Activated naive CD4-positive, alpha-beta T cell treated with anti-CD3 and anti-CD28 coated beads for 36 hours (primary cell): ENCODE measurements at places on chromosomes 16 and 17. TPM values are rescaled to one million over a fixed set of nuclear protein-coding genes. Genes with fewer than 3 reads are reported as not detected.

MPV17L gene
- not detected for total RNA-seq

AOC2 gene
- 2.6 TPM for total RNA-seq

ARHGAP44 gene
- total RNA-seq, result 0.12 TPM

CIAO3 gene
- 34.3 TPM for total RNA-seq

TMEM238L gene
- total RNA-seq, result not detected

NOG gene
- total RNA-seq, result 2.6 TPM

DNA sequence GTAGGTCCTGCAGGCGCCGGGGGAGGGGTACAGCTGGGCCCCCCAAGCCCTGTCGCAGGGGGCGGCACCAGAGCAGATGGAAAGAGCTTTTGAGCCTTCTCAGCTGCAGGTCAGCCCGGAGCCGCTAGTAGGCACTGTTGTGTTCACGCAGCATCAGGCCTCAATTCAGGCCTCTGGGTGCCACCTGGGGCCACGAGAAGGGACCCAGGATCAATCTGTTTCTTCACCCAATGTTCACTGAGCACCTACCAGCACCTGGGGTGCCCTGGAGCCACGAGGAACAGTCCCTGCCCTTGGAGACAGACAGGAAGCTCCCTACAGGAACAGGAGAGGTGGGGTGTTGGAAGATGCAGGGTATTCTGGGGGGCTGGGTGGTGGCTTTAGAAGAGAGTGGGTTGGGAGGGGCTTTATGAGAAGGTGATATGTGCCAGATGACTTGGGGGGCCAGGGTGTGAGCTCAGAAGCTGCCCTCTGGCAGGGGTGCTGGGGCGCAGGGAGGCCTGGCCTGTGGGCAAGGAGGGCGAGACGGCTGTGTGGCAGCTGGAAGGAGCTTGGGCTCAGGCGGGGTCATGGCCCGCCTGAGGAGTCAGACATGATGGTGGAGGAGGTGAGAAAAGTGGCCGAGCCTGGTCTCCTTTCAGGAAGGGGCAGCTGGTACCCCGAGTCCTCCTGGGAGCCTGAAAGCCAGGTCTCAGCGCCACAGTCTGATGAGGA is 121.9 kb upstream of the GSE1 start:
- DNase-seq, result peak; percentile 56

- DNase-seq, result no peak
Observed at GRCh38 chr16:57025941-57026777, 36.8 kb downstream of the NLRC5 start.

- peak; percentile 54 for DNase-seq
Observed at GRCh38 chr16:70018254-70018653, 67.1 kb downstream of the CLEC18A start.

GRCh38 chr17:74006371-74006770 is 197.1 kb upstream of the RPL38 start:
- DNase-seq, result no peak

DNA sequence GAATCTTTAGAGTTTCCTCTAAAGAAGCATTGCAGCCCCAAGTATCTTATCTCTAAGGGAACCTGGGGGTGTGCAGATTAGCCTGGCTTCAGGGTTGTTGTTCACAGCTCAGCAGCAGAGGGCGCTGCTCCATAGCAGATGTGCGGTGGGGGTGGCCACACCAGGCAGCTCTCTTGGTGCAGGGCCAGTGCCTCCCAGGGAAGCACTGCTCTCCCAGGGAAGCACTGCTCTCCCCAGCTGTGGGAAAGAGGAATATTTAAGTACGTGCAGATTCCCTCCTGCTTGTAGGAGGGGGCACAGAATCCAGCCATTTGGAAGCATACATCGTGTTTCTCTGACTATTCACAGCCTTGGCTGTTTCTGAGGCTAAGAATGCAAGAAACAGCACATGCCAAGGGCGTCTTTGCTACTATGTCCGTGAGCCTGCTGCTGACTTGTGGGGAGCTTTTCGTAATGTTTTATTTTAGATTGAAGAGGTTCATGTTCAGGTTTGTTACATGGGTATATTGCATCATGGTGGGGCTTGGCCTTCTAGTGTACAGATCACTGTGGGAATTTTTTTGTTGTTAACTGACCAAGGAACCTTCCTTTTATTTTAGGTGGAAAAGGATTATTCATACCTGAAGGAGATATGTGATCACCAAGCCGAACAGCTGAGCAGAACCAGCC is 217.8 kb downstream of the SPECC1 start:
- DNase-seq, result peak; percentile 89

DNA sequence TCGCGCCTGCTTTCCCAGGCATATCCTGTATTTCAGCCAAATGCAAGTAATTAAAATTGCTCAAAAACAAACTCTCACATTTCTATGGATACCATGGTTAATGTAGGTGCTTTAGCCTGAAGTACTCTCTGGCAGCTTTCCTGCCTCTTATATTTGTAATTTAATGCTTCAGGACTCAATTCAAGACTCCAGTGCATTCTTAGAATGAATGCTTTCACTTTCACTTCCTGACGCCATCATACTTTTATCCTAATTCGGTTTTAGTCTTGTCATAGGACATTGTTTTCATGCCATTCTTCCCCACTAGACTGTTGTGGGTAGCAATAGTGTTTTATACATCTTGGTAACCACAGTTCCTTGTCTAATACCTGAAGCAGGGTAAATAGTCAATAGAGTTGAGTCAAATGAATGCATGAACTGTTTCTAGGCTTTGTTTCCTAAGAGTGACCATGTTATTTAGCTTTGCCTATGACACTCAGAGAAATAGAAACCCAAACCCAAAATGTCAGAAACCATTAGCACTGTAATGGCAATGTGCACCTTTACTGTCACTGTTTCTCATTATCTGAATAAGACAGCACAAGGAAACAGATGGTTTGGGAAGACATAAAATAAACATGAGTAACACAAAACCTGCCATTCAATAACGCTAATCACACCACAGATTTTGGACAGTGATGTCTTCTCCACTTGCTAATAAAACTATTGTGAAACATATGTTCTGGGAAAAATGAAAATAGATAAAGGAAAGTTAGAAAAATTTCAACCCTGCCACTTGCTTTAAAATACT is 705.5 kb downstream of the CDH11 start:
- DNase-seq, result no peak

DNA sequence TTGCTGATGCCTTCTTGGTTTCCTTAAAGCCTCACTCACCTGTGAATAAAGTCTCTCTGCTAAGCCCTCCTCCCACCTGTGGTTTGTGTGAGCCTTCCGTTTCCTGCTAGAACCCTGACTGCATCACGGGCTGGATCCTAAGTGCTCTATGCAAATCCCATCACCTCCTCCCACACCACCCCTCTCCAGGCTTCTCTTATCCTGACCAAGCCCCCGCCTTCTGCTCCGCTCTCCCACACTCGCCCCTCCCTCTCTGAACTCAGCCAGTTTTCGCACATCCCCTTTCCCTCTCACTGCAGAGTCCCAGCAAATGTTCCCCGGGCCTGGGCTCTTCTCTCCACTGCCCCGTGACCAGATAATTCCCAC is 51.8 kb downstream of the PIMREG start:
- DNase-seq, result peak; percentile 43

DNA sequence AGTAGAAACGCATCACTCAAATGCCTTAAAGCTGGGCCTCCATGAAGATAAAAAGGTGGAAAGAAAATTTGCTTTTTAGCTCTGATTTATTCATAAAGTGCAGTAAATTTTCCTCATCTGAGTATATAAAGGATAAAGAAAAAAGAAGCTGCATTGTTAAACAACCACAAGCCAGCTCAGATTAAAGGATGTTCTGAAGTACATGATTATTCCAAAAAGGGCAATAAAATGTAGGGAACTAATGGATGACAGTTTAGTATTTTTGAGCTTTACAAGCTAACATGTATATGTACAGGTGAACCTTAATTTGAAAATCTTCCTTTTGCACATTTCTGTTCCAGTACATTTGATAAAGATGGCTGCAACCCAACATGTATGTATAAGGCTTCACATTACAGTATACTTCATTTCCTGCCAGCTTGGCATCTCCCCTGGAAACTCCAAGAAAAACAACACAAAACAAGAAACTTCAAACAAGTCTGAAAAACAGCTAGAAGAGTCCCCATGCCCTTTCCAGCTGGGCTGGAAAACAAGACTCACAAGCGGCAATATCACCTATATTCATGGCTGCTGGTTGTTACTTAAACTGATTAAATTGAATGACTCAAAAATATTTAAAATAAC is 225.7 kb downstream of the CEP112 start:
- no peak for DNase-seq

DNA sequence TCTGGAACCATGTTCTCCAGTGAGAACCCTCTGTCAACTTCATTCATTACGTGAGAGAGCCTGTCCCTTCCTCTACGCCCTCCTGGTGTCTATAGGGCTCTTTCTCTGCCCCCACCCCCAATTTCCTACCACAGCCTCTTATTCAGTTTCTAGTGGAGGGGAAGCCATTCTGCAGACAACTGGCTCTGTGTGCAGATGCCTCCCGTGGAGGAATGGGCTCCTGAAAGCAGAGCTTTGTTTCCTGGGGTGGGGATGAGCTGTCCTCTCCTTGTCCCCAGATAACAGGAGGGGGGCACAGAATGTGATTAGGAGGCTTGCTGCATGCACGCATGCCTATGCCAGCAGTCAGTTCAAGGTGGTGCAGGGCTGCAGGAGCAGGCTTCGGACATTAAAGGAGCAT is 31.6 kb downstream of the MMP15 start:
- no peak for DNase-seq

DNA sequence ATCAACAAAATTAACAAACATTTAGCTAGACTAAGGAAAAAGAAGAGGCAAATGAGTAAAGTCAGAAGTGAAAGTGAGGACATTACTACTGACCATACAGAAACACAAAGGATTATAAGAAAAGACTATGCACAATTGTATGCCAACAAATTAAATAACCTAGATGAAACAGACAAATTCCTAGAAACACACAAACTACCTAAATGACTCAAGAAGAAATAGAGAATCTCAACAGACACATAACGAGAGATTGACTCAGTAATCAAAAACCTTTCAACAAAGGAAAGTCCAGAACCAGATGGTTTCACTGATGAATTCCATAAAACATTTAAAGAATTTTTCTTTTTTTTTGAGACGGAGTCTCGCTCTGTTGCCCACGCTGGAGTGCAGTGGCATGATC is 35.7 kb upstream of the MYLK3 start:
- no peak for DNase-seq

GRCh38 chr16:60563166-60563565 is 1473.1 kb downstream of the CDH8 start:
- no peak for DNase-seq

DNA sequence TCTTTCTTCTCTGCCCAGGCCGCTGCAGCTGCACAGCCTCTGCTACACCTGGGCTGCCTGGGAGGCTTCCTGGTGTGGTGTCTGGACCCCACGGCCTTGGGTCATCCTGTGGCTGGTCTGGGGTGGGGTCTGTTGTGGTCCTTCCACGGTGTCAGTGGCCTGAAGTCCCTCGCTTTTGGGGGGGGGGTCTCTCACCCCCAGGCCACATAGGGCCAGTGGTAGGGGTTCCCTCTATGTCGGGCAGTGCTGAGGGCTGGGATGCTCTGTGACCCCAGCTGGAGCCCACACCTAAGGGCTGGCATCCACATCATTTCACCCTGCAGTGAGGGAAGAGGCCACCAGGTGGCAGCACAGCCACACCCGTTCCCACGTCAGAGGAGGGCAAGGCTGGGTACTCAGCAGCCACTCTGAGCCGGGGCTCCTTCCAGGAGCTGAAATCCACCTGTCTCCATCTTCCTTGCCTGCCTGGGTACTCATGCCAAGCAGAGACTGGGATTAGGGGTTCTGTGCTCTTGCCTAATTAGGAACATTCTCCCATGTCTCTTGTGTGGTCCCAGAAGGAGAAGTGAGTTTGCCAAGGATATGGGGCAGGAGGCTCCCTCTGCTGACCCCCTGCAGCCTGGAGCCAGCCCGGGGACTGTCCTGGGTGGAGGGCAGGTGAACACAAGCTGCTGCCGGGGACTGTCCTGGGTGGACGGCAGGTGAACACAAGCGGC is 13.0 kb downstream of the ENGASE start:
- DNase-seq, result peak; percentile 84

GRCh38 chr17:42685831-42686230 is 3.5 kb downstream of the CNTNAP1 start:
- DNase-seq, result no peak

- no peak for DNase-seq
Observed at GRCh38 chr17:57142925-57143324, 57.9 kb downstream of the AKAP1 start.

- no peak for DNase-seq
Observed at GRCh38 chr17:20123209-20123608, 114.0 kb downstream of the SPECC1 start.

- peak; percentile 56 for DNase-seq
Observed at GRCh38 chr16:88561485-88562359, 8.5 kb upstream of the ZC3H18 start.

DNA sequence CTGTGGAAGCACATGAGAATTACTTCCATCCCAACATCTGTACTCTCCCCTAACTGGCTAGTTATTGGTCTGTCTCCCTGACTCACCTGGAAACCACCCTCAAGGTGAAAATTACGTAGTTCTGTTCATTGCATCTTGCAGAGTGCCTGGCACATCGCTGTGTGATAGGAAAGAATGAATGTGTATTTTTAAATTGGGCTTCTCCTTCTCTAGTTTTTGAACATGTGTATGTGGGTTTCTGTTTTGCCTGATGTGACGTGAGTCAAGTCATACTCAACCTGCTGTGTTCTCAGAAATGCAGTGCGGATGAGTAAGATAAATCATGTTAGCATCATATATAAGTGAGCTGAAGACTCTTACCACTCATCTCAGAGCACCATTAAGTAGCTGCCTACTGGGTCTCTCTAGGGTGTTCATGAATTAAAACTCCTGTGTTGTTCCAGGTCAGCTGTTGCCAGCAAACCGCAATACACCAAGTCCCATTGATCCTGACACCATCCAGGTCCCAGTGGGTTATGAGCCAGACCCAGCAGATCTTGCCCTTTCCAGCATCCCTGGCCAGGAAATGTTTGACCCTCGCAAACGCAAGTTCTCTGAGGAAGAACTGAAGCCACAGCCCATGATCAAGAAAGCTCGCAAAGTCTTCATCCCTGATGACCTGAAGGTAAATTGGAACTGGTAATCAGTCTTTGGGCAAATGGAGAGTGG is 50.2 kb downstream of the HLF start:
- peak; percentile 35 for DNase-seq
